ENCODE measurements at places on chromosomes 1 and 21.

DNA sequence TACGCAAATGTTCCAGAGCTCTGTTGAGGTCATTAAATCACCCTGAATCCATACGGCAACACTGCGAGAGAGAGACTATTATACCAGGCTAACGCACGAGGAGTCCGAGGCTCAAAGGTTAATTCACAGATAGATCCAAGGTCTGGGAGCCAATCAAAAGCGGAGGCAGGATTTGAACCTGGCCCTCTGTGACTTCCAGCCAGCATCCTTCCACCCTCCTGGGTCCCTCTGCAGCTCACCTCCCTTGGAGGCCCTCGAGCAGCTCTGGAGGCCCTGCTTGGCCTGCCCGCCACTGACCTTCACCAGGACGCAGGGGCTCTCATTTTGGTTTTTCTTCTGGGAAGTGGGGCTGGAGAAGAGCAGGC, 42.1 kb downstream of the KIAA1614 start:
- no peak for ATAC-seq

- no peak for ATAC-seq
These were observed 122.1 kb upstream of the SERBP1 start for GRCh38 chr1:67552336-67552759.

- ATAC-seq, result no peak
These were observed 3.1 kb downstream of the BTG2 start for GRCh38 chr1:203308328-203308922.

DNA sequence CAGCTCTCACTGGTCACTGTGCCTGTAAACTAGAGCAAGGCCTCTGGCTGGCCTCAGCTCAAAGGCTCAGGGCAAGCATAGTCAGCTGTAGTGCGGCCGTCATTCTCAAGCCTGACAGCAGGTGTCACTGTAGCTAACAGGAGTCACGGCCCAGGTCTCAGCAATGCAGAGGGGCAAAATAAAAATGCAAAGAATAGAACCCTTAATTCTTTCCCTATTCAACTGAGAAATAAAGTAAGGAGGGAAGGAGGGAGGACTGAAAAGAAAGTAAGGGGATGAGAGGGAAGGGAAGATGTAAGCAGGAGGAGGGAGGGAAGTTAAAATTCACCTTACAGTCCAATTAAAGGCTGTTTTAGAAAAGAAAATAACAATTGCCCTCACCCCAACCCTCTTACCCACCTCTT, 106.1 kb downstream of the KIAA0319L start:
- ATAC-seq, result peak; percentile 77

GRCh38 chr1:63326106-63326472, 3.7 kb downstream of the FOXD3 start:
- ATAC-seq, result no peak

- ATAC-seq, result no peak
These were observed 7.8 kb upstream of the PTPRF start for GRCh38 chr1:43522776-43523480.

DNA sequence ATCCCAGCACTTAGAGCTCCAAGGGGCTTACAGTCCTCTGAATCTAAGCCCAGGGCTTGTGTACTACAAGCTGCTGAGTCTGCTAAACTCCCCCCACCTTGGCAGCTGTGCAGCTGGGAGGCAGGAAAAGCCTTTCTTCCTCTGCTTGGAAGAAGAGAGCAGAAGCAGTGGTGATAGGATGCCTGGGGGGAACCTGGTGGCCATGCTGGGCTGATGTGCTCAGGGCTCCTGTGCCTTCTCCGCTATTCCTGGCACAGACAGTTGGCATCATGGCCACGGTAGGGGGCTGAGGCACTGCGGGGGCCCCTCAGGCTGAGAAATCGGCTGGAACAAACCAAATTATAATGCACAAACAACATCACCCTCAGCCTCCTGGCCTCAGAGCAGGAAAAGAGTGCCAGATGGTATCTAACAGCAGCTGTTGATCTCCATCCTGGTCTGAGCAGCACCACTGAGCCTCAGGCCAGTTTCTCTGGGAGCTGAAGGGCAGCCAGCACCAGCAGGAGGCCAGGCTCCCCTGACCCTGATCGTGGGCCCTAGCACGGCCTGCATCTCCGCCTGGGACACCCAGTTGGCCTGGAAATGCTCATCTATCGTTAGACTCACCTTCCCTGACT, 35.8 kb downstream of the ECE1 start:
- peak; percentile 24 for ATAC-seq

DNA sequence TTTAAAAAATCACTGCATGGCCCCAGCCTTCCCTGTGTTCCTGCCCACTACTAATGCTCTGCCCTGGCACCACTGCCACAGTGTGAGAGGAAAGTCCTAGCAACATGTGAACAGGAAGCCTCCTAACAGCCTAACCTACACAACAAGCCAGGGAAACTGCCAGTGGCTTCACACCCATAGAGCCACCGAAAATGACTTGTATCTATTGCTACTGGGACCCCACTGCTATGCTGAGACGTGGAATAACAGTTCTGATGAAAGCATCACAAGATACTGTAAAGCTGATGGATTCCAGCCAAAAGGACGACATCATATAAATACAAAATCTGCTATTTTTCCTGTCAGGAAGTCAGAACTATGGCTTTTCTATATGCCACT, 74.9 kb downstream of the JAK1 start:
- no peak for ATAC-seq

DNA sequence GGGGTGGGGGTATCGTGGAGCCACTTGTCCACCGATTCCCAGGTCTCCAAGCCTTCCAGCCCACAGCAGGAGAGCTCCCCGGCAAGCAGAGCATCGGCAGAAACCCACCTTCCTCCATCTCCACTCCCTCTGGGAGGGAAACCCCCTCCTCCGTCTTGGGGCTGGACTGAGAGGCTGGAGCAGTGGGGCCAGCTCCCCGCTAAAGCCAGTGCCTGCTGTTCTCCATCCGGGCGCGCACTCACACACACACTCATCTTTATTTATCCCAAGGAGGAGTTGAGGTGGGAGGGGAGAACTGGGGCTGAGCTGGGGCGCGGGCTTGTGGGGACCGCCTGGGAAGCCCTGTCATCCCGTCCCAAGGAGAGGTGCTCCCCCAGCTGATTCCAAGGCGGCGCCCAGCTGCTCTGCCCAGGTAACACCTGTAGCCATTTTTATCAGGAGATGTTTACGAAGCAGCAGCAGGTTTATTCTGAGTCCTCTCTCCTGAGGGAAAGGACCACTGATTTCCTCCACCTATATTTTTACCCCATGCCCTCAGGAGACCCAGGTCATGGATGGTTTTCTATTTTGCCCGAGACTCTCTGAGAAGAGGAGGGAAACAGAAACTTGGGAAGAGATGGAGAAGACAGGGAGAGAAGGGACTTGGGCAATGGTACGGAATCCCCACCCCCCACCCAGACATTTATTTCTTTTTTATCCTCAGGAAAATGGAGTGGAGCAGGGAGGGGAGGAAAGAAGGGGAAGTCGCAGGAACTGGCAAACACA, 2.1 kb downstream of the KCNN3 start:
- ATAC-seq, result no peak

DNA sequence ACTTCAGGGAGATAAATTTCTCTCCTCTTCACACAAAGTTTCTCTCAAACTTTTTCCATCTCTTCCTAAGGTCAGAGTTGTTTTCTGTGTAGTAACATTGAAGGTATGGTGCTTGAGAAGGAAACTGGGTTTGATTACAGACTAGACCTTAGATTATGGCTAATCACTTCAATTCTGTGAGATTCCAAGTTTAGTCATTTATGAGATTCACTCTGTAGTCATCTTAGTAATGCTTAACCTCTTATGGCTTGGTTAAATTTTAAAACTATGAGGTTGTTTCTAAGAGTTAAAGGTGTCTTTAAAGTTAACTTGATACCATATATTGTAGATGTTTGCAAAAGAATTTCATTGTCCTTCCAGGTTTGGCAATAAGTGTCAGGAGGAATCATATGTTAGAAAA, 1092.2 kb downstream of the KCNT2 start:
- ATAC-seq, result no peak

GRCh38 chr21:44442266-44443125, 12.8 kb upstream of the LRRC3 start:
- ATAC-seq, result no peak

DNA sequence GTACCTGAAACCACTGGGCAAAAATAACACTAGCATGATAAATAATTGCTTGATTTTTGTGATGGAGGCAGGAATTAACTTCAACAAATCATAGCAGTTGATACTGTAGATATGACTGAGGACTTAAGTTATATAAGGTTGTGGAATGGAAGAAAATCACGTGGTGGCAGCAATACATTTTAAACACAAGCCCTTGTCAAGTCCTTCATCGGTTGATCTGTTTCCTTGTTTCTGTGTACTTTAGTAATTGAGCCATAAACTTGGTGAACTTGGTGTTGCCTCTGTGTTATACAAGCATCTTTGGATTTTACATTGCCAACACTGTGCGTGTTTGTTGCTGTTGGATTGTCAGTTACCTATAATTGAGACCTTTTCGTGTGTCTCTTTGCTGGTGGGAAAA, 114.4 kb downstream of the CAMTA1 start:
- no peak for ATAC-seq
